ENCODE measurements at places on chromosomes 4 and X. TPM values are rescaled to one million over a fixed set of nuclear protein-coding genes. Genes with fewer than 3 reads are reported as not detected.
A peak's percentile ranks its signal among the peaks of the same experiment; 100 is the strongest.

GRCh38 chrX:148371291-148371690, 129.1 kb upstream of the AFF2 start:
- no peak for DNase-seq

DNA sequence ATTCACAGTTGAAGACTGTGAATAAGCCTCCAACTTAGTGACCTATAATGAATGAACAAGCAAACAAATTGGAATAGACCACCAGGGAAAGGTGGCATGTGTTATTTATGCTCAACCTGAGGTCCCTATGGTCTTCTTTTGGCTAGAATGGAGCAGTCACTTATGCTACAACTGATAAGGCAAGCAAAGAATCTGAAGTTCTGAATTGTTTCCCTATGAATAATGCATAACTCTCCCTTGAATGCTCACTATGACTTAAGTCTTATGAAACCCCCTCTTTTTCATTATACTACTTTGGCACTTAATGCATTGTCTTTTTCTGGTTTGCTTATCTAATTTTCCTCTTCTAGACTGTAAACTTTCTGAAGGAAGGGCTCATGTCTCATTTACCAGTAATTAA, 2.6 kb downstream of the GIMD1 start:
- DNase-seq = no peak

UGT2B17 gene
- polyA plus RNA-seq = not detected

GRCh38 chr4:47744253-47744652, 93.6 kb downstream of the CORIN start:
- no peak for DNase-seq

GRCh38 chrX:78075787-78076389, 28.2 kb upstream of the PGK1 start:
- no peak for DNase-seq

CPE gene
- polyA plus RNA-seq = not detected

DNA sequence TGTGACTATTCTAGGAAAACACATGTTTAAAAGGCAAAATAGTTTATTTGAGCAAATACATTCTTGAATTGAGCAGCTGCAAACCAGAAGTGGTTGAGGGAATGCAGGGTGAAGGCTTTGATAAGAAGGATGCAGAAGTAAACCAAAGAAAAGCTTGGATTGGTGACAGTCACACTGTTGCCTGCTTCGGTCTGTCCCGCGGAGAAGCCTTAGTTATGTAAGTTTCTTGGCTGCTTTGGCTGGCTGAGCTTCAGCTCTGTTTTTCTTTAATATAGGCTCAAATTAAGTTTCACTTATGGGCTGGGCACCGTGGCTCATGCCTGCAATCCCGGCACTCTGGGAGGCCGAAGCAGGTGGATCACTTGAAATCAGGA, 67.6 kb downstream of the FAM53A start:
- no peak for DNase-seq

GRCh38 chr4:45410701-45411210, 684.4 kb upstream of the GNPDA2 start:
- DNase-seq = no peak

ENPEP gene
- polyA plus RNA-seq = not detected

GUCY1A1 gene
- polyA plus RNA-seq = not detected

PLP1 gene
- polyA plus RNA-seq = not detected

SNX25 gene
- polyA plus RNA-seq = 3.5 TPM

DNA sequence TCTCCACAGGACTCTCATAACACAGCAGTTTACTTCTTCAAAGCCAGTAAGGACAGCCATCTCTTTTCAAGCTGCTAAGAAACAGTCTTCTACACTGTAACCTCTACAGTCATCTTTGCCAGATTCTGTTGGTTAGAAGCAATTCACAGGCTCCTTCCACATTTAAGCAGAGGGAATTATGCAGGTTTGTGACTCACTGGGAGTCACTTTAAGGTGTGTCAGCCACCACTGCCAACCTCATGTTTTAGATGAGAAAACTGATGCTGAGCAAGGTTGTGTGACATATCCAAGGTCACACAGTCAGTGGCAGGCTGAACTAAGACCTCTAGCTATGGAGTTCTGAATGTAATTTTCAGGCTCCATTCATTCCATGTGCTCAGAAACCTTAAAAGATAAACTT, 143.5 kb downstream of the QDPR start:
- DNase-seq = no peak

PDZD4 gene
- polyA plus RNA-seq = 0.47 TPM

DNA sequence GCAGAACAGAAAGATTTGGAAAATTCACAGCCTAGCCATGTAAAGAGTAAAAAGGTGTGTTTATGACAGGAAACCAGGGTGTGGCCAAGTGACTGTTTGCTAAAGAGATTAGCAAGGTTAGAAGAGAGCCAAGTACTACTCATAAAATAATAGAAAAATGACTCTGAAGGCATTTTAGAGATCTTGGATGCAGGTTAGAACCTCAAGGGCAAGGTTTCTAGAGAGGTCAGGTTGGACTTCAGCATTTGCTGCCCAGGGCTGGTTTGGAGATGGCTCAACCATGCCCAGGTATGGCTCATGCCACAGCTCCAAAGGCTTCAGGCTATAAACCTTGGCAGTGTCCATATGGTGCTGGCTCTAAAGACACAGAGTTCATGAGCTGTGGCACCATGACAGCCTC, 40.6 kb upstream of the ADGRA3 start:
- DNase-seq = peak; percentile 25

GRCh38 chr4:10018818-10019461, 2.4 kb downstream of the SLC2A9 start:
- DNase-seq = peak; percentile 96

Data from CD4-positive, alpha-beta memory T cell (primary cell).